ENCODE measurements at places on chromosomes 3 and 15.

- DNase-seq, result no peak
Measured at GRCh38 chr3:119297169-119297568, 3.0 kb downstream of the ARHGAP31 start.

- no peak for DNase-seq
Measured at GRCh38 chr3:127710155-127710941, 37.6 kb downstream of the ABTB1 start.

DNA sequence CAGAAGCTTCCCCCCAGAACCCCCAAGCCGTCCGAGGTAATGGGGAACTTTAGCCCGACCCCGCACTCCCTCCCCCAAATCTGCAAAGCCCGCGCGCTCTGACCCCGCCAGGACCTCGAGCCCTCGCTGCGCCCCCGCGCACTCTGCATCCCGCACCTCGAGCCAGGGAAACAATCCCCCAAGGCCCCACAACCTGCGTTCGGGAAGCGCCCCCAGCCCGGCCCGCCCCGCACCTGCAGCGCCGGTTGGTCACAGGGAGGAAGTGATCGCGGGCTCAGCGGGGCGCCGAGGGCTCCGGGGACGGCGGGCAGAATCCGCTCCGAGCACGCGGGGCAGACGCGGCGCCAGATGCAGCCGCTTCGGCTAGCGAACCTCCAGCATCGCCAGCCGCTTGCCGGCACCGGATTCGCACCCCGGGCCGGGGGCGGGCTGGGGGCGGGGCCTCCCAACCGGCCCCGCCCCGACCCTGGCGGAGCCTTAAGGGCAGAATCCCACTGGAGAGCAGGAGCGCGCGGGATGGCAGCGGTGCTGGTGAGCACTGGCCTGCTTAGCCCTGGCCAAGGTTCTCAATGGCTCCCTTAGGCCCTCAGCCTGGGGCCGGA is at the start of gene CAMKV:
Gene CAMKV, minus strand, starts transcription at position 382 of the 602 bp plus-strand sequence. CDS start 7,518 bp downstream, outside the sequence.
- no peak for DNase-seq

DNA sequence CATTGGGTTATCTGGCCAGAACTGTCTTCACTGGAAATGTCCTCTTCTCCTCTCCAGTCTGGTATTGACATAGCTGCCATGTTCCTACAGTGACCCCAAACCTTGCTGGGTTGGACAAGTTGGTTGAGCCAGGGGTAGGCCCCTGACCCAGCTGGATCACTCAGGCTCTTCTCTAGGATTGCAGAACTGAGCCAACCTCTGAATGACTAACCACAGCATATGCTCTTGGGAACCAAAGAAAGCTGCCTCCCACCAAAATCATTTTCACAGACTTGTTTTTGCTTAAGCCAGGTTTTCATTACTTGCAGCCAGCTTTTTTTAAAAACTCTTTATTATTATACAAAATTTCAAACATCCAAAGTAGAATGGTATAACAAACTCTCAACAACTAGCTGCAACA is 41.4 kb downstream of the FSIP1 start:
- DNase-seq, result no peak

DNA sequence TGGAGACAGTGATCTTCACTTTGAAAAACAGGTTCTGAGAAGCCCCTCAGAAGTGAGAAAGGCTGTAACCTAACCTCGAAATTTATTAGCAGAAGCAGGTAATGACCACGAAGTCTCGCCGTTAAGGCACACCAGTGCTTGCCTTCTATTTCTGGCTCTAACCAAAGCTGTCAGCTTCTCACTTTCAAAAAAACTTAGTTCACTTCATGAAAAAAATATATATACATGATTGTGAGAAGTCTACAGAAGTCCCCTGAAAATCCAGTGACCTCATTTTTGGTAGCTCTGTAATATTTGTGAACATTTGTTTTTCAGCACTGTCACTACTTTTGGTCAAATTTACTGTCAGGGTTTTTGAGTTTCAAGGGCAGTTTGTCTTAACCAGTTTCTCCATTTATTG is 19.1 kb upstream of the AKAP13 start:
- DNase-seq, result no peak

- no peak for DNase-seq
Measured at GRCh38 chr3:16504242-16504641, 9.3 kb downstream of the RFTN1 start.

- DNase-seq, result no peak
Measured at GRCh38 chr3:190620886-190621608, 107.2 kb downstream of the IL1RAP start.

- no peak for DNase-seq
Measured at GRCh38 chr3:128707928-128708494, 18.0 kb upstream of the RAB7A start.

DNA sequence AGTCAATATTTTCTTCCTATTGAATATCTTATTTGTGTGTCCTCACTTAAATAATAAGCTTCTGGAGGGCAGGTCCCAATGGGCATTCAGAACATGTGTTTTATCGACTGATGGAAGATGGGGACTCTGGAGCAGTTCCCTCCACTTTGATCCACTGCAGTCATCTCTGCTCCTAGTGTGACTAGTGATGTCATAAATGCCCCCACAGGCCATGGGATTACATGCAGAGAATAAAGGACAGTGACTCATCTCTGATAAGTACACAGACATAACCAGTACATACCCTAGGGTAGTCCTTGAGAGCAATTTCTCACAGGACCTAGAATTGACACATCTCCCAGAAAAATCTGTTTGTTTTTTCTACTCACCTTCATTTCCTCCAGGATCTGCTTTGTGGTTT is 49.4 kb upstream of the FMN1 start:
- DNase-seq, result no peak

GRCh38 chr3:196617256-196617655 is 22.2 kb upstream of the NRROS start:
- DNase-seq, result no peak

GRCh38 chr15:56752986-56753385 is 19.7 kb upstream of the ZNF280D start:
- no peak for DNase-seq

GRCh38 chr3:126887686-126888085 is 95.2 kb upstream of the PLXNA1 start:
- no peak for DNase-seq

DNA sequence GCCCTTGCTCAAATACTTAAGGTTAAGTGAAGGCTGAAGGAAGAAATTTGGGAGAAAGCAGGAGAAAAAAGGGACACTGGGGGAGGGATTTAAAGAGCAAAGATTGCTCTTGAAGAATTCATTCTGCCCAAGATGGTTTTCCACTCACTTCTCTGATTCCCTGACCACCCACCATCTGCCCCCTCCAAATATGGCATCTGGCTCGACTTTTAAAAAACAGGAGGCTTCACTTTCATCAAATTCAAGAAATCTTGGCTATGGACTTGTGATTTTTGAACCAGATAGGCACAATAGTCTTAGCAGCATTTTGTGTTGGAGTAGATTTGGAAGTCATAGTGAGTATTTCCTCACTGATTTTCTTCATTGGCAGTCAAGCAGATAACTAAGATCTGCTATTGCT is 574.4 kb upstream of the SUCLG2 start:
- DNase-seq, result no peak

GRCh38 chr3:134749802-134750553 is 45.1 kb upstream of the EPHB1 start:
- no peak for DNase-seq

- DNase-seq, result no peak
Measured at GRCh38 chr3:30692498-30693130, 86.2 kb downstream of the TGFBR2 start.

DNA sequence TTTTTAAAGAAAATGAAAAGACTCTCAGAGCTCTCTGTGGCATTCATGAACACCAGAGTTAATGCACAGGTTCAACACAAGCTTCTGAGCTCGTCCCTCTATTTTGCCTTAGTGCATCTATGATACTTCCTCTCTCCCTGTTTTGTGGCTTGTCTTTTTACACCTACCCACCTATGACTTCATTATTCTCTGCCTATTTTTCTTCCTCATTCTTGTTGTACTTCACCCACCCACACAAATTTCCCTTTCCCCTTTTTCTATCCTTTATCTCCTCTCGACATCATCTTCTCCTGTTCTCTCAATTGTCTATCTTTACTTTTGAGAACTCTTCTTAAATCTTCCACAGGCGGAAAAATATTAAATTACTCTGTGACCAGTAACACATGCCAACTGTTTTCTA is 48.6 kb downstream of the OR5H15 start:
- no peak for DNase-seq

- DNase-seq, result no peak
Measured at GRCh38 chr3:21290557-21290956, 460.5 kb downstream of the ZNF385D start.

DNA sequence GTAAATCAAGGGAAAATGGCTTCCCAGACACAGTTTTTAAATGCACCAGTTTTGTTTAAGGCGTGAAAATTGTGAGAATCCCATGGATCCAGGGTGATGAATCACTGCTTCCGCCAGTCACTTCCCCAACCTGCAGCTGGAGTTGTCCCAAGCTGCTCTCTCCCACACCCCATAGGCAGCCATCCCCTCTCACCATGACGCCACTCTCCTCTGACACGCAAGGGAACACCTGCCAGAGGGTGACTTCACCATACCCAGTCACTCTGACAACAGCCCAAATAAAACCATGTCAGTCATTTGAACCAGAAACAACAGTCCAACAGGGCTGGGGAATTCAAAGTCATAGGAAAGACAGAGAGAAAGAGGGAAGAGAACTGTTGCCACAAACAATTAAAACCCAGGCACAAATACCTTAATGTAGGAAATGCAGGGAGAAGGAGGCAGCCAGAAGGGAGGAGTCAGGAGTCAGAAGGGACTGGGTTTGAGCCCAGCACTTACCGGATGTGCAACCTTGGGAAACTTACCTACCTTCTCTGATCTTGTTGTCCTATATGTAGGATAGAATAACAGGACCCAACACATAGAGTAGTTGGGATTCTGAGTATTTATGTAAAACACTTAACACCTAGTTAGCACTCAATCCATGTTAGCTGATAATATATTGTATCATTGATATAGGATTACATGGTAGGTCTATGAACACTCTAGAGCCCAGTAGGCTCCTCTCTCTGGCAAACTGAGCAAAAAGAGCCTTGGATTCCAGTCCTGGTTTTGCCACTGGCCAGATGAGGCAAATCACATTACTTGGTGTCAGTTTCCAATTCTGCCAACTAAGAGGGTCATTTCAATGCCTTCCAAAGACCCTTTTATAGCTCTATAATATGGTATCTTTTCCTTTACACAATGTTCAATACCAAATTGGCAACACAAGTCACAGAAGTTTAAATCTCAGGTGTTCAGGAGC is 326.3 kb upstream of the ICE2 start:
- DNase-seq, result no peak

- no peak for DNase-seq
Measured at GRCh38 chr3:64122476-64122875, 99.2 kb upstream of the PSMD6 start.

DNA sequence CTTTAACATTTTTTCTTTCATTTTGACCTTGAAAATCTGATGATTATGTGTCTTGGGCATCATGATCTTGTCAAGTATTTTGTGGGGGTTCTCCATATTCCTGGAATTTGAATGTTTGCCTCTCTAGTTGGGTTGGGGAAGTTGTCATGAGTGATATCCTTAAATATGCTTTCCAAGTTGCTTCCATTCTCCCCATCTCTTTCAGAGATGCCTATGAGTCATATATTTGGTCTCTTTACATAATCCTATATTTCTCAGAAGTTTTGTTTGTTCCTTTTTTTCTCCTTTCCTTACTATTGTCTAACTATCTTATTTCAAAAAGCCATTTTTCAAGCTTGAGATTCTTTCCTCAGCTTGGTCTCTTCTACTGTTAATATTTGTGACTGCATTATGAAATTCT is 69.0 kb upstream of the CCDC80 start:
- DNase-seq, result no peak

DNA sequence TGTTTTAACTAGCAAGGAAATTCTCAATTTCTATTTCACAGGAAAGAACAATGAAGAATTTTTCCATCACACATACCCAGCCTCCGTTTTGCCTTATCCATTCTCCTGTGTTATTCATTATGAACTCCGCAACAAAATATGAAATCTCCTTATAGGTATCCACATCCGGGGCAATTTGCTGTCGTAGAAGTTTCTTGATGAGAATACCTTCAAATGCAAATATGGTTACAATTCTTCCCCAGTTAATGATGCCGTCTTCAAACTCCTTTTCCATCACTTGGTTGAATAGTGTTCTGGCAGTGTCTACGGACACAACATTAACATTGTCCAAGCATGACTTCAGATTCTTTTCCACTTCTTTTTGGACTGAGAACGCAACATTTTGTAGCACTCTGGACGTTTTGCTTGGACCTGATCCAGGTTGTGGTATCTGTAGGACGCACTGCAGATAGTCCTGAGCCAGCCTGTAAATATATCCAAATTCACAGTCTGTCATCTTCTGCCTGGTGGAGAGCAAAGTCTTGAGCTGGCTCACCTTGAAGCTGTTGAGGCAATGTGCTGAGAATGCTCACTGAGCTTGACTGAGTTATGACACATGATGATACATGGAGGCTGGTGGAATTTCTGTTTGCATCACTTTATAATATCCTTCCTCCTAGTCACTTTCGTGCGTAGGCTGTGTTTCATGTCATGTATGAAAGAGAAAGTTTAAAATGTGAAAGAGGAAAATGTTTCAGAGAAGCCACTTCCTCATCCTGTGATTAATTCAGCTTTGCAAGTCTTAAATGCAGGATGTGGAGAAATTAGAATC is at the start of gene BCL2A1:
Gene BCL2A1, minus strand, starts transcription at position 573 of the 811 bp plus-strand sequence. Its CDS starts 77 bp downstream, at position 496.
- peak; percentile 75 for DNase-seq

GRCh38 chr15:98906712-98907083 is 100.9 kb downstream of the PGPEP1L start:
- no peak for DNase-seq

- no peak for DNase-seq
Measured at GRCh38 chr3:67447393-67447792, 207.0 kb downstream of the SUCLG2 start.

DNA sequence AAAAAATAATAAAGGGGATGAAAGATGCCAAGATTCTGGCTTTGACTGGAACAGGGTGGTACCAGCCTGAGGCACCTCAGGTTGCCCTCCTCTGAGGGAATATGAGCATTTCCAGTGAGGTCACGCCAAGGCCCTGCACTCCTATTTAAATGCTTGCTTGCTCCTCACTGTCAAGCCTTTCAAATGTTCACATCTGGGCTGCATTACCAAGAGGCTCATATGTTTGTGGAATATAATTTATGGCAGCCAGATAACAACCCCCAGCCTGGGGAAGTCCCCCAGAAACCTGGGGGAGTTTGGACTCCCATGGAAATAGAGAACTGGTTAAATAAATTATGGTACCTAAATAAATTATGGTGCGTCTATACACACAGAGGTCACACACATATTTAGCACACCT is 88.4 kb downstream of the FRMD4B start:
- DNase-seq, result no peak

DNA sequence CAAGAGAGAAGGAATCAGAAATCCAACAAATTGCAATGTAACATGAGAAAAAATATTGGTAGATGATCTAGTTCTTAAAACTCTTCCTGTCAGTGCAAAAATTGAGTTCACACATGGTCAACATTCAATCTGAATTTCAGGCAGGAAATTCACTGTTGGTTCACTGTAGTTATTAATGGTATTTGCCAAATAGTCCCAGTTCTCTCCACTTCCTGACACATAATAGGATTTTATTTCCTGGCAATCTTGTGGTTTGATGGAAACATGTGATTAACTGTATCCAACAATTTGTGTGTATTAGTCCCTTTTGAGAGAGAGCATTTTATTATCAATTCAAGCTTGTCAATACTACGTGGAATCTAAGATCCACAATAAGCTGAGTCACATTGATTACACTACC is 1103.1 kb downstream of the ROBO2 start:
- DNase-seq, result no peak

Data from central memory CD4-positive, alpha-beta T cell (primary cell).